Activated CD4-positive, alpha-beta memory T cell treated with anti-CD3 and anti-CD28 coated beads for 36 hours (primary cell): ENCODE measurements at places on chromosomes 6 and 20.

DNA sequence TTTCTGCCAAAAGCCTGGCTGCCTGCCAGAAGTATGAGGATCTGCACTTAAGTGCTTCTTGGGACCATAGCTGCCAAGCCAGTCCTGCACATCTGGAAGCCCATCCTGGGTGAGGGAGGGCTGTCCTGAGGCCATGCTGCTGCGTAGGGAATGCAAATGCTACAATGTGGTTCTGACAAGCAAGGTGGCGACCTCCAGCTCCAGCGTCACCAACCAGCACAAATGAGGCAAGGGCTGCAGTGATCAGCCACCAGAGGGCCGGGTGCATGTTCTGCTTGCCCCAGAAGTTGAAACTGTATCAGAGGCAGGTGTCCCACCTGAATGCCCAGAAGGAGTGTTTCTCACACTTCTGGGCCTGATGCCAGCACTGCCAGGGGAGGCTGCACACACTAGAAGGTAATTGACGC is 99.1 kb upstream of the KCNQ5 start:
- peak; percentile 31 for DNase-seq

- no peak for DNase-seq
Observed at GRCh38 chr6:30834646-30835045, 49.7 kb upstream of the DDR1 start.

GRCh38 chr20:36873498-36874189 is 2.3 kb upstream of the TLDC2 start:
- DNase-seq: no peak

DNA sequence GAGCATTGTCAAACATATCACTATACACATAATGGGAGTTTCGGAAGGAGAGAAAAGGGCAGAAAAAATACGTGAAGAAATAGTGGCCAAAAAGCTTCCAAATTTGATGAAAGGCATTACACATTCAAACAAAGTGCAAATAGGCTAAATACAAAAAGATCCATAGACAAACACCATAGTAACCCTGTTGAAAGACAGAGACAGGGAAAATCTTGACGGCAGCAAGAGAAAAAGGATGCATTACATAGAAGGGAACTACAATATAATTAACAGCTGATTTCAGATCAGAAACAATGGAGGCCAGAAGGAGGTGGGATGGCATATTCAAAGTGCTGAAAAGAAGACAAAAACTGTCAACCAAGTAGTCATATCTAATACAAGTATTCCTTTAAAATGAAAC is 170.8 kb downstream of the MRPL14 start:
- no peak for DNase-seq

GRCh38 chr6:4640139-4640538 is 136.1 kb upstream of the CDYL start:
- no peak for DNase-seq
